CD4-positive, CD25-positive, alpha-beta regulatory T cell (primary cell): ENCODE measurements at places on chromosomes 7 and 10. TPM values are rescaled to one million over a fixed set of nuclear protein-coding genes. Genes with fewer than 3 reads are reported as not detected.

- DNase-seq, result no peak
- no peaks in the 10 kb centered on the region for H3K27me3 ChIP-seq
- no peaks in the 10 kb centered on the region for H3K4me1 ChIP-seq
- no peaks in the 10 kb centered on the region for H3K36me3 ChIP-seq
- H3K4me3 ChIP-seq, result no peak overlapping the region
- H3K27ac ChIP-seq, result no peak overlapping the region
Observed at GRCh38 chr10:63699785-63700613, 178.8 kb downstream of the REEP3 start.

DNA sequence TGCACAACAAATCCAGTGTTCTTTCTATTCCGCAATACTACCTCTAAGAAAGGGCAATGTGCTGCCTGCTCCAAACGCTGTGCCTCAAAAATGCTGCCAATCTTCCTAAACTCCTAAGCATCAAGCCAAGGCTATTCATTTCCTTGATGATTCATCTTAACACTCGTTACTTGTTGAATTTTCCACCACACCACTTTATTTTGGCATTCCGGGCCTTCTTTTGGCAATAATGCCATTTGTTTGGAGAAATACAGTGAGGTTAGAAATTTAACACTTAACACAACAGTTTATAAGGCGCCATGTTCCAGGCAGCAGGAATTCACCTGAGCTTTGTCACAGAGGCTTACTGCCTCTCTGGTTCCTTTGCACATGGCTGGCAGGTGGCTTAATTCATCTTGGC, 82.6 kb upstream of the ABCB5 start:
- H3K4me1 ChIP-seq, result no peaks in the 10 kb centered on the region
- no peak overlapping the region for H3K4me3 ChIP-seq

GRCh38 chr7:117672453-117672852, 192.6 kb downstream of the CFTR start:
- DNase-seq, result no peak
- H3K4me3 ChIP-seq, result no peak overlapping the region
- H3K27me3 ChIP-seq, result no peaks in the 10 kb centered on the region
- no peaks in the 10 kb centered on the region for H3K4me1 ChIP-seq

RASSF4 gene
- 0.37 TPM for polyA plus RNA-seq

CNPY4 gene
- polyA plus RNA-seq, result 14.1 TPM

ANKRD61 gene
- 0.15 TPM for polyA plus RNA-seq

DNA sequence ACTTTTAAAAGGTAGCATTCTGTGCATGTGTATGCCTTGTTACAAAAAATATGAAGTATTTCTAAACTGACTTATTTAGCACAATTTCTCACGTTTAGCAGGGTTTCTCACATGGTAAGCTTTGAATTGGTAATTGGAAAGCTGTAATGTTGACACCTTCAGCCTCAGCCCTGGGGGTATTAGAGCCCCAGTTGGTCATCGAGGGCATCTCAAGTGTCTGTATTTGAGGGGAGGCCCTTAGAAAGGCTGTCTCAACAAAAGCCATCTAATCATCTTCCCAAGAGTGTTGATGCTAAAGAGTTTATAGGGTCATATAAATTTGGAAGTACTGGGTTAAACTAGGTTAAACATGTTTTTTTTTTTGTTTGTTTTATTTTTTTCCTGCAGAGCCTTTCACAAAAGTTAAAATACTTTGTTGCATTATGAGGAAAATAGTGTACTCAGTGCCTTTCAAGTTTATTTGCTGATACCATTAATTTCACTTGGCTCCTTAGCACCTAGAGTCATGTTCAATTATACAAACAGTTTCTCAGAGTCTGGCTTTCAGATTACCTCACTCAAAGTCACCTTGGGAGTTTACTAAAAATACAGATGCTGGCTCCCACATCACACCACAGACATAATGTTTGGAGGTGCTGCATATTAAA, 134.0 kb downstream of the CD36 start:
- DNase-seq, result no peak
- H3K27ac ChIP-seq, result no peak overlapping the region
- no peaks in the 10 kb centered on the region for H3K36me3 ChIP-seq
- no peaks in the 10 kb centered on the region for H3K27me3 ChIP-seq
- H3K4me3 ChIP-seq, result no peak overlapping the region

DNA sequence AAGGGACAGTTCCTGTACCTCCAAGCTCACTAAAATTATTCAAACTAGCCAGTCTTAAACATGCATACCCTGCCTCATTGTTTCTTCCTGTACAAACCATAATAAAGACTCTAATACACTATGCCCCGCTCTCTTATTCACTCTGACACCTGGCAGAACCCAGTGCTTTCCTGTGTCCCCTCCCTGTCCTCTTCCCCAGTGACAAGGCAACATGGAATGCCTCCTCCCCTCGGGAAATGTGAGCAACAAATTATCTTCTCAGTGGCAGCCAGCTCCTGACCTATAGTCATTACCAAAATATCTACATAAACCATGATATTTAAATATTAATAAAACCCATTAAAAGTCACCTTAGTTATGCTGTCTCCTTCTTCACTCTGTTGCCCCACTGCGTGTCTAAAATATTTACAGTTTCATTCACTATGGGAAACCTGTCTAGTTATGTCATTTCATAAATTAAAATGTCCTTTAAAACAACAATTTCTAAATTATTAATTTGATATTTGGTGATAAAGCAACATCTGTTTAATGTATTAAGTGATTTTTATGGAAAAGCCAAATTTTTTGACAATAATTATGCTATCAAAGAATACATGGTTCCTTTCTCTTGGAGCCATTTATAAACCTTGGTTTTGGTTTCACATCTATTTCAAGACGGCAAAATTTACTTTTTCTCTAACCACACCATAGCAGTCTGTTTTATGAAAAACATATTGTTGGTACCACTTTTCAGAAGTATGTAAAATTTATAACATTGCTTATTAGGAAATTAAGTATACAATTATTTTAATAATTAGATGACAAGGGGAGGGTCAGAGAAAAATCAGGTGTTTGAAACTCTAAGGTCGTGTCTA, 1355.2 kb downstream of the XPNPEP1 start:
- H3K27ac ChIP-seq, result no peak overlapping the region
- no peak for DNase-seq
- H3K27me3 ChIP-seq, result no peaks in the 10 kb centered on the region
- H3K4me3 ChIP-seq, result no peak overlapping the region
- no peaks in the 10 kb centered on the region for H3K36me3 ChIP-seq

GRCh38 chr7:29937132-29937531, 52.5 kb downstream of the SCRN1 start:
- no peak for DNase-seq
- H3K4me3 ChIP-seq, result no peak overlapping the region

DNA sequence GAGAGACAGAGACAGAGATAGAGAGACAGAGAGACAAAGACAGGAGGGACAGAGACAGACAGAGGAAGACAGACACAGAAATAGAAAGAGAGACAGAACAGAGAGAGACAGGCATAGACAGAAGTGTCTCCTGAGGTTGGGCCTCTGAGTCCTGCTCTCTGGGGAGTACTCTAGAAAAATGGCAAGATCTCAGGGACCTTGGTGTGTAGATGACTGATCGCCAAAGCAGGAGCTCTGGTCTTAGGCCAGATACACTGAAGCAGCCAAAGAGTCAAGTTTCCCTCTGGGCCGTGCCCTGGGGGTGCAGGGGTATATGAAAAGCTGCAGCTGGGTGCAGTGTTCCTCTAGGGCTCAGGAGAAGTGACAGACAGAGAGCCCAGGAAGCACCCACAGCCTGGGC, 176.6 kb upstream of the TNS3 start:
- no peak overlapping the region for H3K4me3 ChIP-seq
- H3K4me1 ChIP-seq, result no peaks in the 10 kb centered on the region
- no peak for DNase-seq
- no peaks in the 10 kb centered on the region for H3K36me3 ChIP-seq
- no peaks in the 10 kb centered on the region for H3K27me3 ChIP-seq
- H3K27ac ChIP-seq, result no peak overlapping the region

DNA sequence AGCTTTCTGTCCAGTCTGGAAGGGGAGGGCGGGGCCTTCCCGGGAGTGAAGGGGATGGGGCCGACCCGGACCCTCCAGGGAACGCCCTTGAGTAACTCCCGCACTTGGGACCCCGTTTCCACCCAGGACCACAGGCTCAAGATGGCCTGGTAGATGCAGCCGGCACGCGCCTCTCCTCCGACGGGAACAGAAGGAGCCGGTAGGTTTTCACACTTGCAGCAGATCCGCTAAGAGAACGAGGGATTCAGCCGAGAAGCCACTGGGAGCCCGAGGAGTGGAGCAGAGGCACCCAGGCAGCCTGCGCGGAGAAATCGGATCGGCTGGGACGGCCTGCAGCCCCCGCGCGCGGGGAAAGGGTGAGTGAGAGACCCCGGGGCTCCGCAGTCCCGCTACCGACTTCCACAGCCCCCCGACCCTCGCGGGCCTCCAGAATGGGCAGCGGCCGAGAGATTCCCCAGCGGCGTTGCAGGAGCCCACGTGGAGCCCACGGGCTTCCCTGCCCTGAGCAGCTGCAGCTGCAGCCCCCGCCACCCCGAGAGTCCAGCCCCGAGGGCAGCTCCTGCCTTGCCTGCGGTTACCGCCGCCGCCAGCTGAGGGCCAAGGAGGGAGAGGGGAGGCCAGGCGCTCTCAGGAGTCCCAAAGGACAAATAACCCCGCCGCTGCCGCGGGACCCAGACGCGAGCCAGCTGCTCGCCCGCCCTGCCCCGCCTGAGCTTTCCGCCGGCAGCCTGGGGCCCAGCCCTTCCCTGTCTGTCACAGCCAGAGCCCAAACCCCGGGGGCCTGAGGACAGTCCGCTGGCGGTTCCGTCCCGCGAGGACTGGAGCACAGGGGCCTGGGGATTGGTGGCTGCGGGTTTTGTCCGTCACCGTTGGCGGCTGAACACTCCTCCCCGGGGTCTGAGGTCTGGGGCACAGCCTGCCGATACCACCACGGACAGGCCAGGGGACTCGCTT, 21.8 kb downstream of the IFT22 start:
- peaks cover 6% of the 10 kb centered on the region for H3K4me1 ChIP-seq
- H3K4me3 ChIP-seq, result no peak overlapping the region
- no peak overlapping the region for H3K27ac ChIP-seq
- peaks cover 3% of the 10 kb centered on the region for H3K36me3 ChIP-seq
- DNase-seq, result no peak

- no peak for DNase-seq
- no peaks in the 10 kb centered on the region for H3K27me3 ChIP-seq
- H3K36me3 ChIP-seq, result no peaks in the 10 kb centered on the region
- no peak overlapping the region for H3K4me3 ChIP-seq
- H3K27ac ChIP-seq, result no peak overlapping the region
- no peaks in the 10 kb centered on the region for H3K4me1 ChIP-seq
Observed at GRCh38 chr10:59289853-59290252, 72.5 kb downstream of the FAM13C start.

GRCh38 chr10:130458509-130458908, 322.3 kb downstream of the GLRX3 start:
- no peak for DNase-seq
- H3K27me3 ChIP-seq, result no peaks in the 10 kb centered on the region
- no peaks in the 10 kb centered on the region for H3K36me3 ChIP-seq
- no peak overlapping the region for H3K4me3 ChIP-seq
- no peak overlapping the region for H3K27ac ChIP-seq

SFRP5 gene
- polyA plus RNA-seq, result 0.34 TPM

GRCh38 chr10:10605551-10606081, 412.1 kb upstream of the CELF2 start:
- no peak overlapping the region for H3K27ac ChIP-seq
- no peak overlapping the region for H3K4me3 ChIP-seq
- H3K36me3 ChIP-seq, result no peaks in the 10 kb centered on the region
- DNase-seq, result no peak

SPDYE9 gene
- polyA plus RNA-seq, result not detected

GRCh38 chr7:3034591-3035150, 9.0 kb downstream of the CARD11 start:
- no peak overlapping the region for H3K27ac ChIP-seq
- H3K36me3 ChIP-seq, result peaks cover 19% of the 10 kb centered on the region
- H3K4me3 ChIP-seq, result no peak overlapping the region

- H3K4me3 ChIP-seq, result no peak overlapping the region
- no peaks in the 10 kb centered on the region for H3K36me3 ChIP-seq
- H3K27me3 ChIP-seq, result no peaks in the 10 kb centered on the region
- no peak overlapping the region for H3K27ac ChIP-seq
- H3K4me1 ChIP-seq, result no peaks in the 10 kb centered on the region
- no peak for DNase-seq
Observed at GRCh38 chr7:46811529-46811928, 770.4 kb downstream of the TNS3 start.

DNA sequence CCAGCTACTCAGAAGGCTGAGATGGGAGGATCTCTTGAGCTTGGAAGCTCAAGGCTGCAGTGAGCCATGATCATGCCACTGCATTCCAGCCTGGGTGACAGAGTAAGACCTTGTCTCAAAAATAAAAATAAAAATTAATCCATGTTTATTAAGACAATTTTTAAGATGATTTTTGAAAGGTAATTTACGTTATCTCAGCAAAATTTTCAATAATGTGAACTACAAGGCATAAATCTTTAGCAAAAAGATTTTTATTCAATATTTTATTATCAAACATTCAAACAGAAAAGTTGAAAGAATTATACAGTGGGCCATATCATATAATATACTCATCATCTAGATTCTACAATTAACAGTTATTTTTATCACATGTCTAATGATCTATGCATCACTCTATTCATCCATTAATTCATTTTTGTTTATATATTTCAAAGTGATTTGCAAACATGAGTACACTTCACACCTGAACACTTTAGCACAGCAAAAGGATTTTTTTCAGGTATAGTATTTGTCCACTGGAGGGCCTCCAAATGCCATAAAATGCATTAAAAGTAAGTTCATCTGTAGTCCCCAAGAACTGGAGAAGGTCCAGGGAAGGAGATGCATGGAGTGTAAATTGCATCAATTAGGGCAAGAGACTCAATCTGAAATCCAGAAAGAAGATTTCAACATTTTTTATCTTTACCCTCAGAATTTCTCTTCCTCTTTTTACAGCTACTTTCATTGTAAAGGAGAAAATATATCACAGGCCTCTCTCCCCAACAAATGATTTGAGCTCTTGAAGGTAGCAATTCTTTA, 38.6 kb upstream of the RSBN1L start:
- H3K36me3 ChIP-seq, result no peaks in the 10 kb centered on the region
- no peak overlapping the region for H3K27ac ChIP-seq
- no peak overlapping the region for H3K4me3 ChIP-seq
- no peaks in the 10 kb centered on the region for H3K4me1 ChIP-seq

LSM8 gene
- polyA plus RNA-seq, result 62.7 TPM

- no peak overlapping the region for H3K4me3 ChIP-seq
- no peak overlapping the region for H3K27ac ChIP-seq
- H3K27me3 ChIP-seq, result no peaks in the 10 kb centered on the region
- H3K36me3 ChIP-seq, result no peaks in the 10 kb centered on the region
- no peak for DNase-seq
Observed at GRCh38 chr10:74937266-74937856, 111.0 kb downstream of the KAT6B start.

DNA sequence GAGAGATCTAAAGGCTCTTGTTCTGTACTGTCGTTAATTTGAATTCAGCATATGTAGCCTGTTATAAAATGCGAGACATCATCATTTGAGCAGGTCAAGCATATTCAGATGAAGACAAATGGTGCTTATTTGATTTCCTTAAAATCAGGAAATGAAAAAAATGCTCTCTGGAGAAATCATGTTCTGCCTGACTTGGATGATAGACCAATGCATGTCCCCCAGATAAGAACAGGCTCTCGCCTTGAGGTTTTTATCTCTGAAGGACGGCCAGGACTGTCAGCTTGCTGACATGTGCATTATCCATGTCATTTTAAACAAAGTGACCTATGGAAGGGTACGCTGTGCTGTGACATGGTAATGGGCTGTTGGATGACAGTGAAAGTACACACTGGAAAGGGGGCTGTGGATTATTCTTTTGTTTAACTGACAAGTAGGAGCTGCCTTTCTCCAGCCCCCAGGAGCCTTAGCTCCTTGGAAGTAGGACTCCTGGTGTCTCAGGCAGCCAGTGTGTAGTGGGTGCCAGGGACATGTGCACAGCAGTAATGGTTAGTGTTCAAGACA, 695.1 kb upstream of the GALNT17 start:
- H3K4me3 ChIP-seq, result no peak overlapping the region
- H3K27me3 ChIP-seq, result no peaks in the 10 kb centered on the region
- no peaks in the 10 kb centered on the region for H3K4me1 ChIP-seq
